Urothelium cell line (cell line): ENCODE measurements at places on chromosomes 16 and 17.

GRCh38 chr17:71919896-71920295 is 200.9 kb upstream of the SOX9 start:
- DNase-seq = no peak

DNA sequence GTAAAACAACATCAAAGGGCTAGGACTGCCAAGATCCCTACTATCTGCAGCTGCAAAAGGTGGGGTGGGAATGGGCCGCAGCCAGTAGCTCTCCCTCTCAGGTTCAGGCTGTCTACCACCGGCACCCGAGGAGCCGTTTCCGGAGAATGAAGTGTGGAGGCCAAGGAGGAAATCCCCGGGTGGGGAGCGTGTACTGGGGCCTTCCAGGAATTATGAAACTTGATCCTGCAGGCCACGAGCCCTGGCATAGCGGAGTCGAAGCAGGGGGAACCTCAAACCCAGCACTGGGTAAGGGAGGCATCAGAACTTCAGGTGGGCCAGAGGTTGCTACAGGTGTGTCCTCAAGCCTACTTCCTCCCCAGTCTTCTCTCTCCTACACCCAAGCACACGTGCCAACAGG is 5.1 kb downstream of the INPP5K start:
- no peak for DNase-seq

DNA sequence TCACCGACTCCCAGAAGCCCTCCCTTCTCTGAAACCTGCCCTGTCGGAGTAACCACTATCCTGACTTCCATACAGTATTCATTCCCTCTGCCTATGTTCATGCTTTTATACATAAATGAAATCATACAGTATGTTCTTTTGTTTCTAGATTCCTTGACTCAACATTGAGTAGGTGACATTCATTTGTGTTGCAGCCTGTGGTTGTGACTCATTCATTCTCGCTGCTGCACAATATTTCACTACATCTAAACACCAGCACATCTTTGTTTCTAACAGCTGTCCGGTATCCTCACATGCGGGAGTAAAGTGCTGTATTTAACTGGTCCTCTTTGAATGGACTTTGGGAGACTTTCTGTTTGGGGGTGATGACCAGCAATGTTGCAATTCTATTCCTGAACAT is 135.0 kb upstream of the FOXF1 start:
- peak; percentile 69 for DNase-seq

- DNase-seq = no peak
Observed at GRCh38 chr17:57350266-57350665, 93.9 kb downstream of the MSI2 start.

DNA sequence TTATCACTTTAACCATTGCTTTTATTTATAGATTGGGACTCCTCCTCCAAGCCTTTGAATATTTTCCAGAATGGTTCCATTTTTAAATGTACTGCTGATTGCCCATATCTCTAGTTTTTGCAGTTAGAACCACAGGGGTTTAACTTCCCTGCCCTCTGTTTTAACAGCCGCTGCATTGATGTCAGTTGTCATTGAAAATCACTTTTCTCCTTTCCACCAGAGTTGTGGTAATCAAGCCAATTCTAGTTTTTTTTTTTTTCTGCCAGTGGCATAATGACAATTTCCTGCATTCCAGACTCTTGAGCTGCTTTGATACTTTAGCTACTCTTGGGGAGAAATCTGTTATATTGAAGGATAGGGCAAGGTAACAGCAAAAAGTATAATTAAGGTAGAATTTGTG is 91.5 kb downstream of the HS3ST4 start:
- DNase-seq = no peak

- DNase-seq = no peak
Observed at GRCh38 chr16:51237861-51238378, 86.8 kb upstream of the SALL1 start.

DNA sequence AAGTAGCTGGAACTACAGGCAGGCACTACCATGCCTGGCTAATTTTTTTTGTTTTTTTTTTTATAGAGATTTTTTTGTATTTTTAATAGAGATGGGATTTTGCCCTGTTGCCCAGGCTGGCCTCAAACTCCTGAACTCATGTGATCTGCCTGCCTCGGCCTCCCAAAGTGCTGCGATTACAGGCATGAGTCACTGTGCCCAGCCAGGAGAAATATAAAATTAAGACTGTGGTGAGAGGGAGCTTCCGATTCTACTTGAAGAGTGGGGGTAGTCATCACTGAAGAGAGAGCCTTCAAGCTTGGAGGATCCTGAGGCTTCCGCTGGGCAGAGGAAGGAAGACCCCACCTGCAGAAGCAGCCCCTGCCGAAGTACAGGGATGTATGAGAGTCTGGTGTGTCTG is 34.4 kb upstream of the RGS9 start:
- DNase-seq = no peak

- no peak for DNase-seq
Observed at GRCh38 chr16:35174016-35174415, 1714.6 kb downstream of the TP53TG3F start.

- peak; percentile 36 for DNase-seq
Observed at GRCh38 chr16:85027958-85028684, 526 bp downstream of the KIAA0513 start.

- peak; percentile 79 for DNase-seq
Observed at GRCh38 chr17:82019690-82020571, 2.7 kb downstream of the CENPX start.

DNA sequence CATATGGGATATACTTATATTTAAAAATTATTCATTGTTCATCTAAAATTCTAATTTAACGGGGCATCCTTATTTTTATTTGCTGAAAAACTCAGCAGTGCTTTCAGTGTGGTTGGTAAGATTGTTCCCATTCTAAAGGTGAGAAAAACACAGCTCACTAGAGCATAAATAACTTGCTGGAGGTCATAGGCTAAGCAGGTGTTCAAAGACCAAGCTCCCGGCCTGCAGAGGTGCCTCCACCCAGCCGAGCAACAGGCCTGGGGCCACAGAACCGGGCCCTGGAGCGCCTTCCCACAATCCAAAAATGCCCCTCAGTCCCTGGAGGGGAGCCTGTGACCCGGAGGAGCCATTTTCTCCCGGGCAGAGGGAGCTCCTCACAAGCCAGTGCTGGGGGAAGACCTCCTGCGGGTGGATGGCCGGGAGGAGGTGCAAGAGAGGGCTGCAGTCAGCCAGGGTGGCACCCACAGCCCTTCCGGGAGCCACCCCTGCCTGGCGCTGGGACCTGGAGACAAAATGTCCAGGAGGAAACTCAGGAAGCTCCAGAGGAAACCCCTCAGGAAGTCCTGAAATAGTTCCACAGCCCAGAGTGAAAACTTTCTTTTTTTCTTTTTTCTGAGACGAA is 14.7 kb downstream of the ABR start:
- DNase-seq = no peak

DNA sequence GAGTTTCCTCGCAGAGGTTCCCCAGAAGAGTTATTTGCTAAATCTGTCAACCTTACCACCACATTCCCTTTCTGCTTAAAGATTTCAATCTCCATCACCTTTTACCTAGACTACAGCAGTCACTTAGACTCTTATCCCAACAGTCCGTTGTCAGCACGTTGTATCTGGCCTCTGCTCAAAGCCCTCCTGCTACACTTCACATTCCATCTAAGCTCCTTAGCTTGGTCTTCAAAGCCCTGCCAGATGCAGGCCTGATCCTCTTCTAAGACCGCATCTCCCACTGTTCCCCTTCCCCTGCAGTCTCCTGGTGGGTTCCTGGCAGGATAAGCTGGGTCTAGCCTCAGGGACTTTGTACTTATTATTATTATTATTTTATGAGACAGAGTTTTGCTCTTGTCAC is 10.3 kb upstream of the SRCAP start:
- no peak for DNase-seq

DNA sequence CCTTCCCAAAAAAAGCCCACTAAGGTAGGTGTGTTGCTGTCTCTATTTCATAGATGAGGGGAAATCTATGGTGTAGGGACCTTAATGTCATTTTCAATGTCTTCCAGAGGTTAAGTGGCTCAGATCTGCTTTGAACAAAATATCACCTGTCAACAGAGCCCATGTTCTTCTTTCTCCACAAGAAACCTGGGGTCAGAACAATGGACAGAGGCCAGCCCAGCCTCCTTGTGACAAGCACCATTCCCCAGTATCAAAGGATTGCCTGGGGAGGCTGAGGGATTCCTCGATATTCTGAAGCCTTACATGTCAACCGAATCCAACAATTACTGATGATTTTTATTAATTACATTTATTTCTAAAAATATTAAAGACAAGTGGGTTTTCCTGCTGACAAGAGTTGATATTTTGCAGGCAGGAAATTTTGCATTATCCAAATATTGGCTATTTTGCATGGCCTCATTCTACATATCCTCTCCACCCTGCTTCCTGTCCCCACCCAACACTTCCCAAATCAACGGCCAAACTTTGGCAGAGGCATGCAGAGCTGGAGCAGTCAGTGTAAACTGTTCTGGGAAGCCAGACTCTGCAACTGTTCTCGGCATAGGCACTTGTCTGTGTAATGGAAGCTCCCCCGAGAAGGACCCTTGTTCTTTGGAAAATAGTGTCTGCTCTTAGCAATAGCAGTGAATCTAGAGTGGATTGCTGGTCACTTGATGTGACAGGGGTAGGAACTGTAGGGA is 281.5 kb downstream of the HS3ST3A1 start:
- DNase-seq = no peak

DNA sequence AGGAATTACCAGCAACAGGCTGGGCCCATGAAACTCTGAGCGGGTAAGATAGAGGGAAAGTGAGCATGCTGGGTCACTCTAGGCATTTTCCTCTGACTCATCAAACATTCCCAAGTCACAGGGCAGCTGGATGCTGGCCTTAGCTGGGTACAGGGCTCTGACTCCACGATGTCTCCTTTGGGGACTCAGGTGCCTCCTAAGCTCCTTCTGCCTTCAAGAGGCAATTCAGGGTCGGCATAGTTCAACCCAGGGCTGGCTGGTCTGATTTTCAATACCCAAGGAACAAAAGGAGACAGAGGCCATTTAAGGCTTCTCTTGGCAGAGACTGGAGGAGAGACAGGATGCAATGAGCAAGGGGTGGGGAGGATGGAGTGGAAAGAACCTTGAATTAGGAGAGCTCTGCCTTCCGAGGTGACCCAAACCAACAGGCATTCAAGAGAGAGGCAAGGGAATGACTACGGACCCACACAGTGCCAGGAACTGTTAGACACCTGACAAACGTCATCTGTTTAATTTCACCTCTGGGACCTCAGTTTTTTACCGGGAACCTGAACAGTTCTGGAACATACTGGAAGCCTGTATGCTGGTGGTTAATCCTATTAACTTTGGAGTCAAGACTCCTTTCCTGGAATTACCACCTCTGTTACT is 910 bp downstream of the WBP2 start:
- DNase-seq = peak; percentile 72

DNA sequence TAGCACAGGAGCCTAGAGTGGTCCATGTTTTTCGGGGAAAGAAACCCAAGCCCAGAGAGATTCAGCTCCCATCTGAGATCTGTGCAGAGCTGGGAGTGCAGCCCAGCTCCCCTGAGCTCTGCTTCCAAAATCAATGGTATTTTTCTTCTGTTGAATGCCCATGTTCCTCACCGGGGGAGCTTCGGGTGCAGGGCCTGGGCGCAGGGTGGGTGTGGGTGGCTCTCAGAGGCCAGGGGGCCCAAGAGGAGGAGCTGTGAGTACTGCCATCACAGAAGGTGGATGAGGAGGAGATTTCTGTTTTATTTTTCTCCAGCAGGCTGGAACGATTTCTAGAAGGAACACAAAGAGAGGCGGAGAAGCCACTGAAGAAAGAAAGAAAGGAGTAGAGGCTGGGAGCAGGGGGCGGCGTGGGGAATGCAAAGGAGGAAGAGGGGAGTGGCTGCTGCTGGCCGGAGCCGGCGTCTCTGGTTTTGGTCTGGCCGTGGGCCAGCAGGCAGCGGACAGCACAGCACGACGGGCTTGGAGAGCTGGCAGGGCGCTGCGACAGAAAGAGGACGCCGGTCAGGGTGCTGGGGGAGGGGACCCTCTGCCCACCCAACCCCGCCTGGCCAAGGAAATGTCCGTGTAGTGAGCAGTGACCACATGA is 76.2 kb upstream of the KSR1 start:
- DNase-seq = peak; percentile 78

DNA sequence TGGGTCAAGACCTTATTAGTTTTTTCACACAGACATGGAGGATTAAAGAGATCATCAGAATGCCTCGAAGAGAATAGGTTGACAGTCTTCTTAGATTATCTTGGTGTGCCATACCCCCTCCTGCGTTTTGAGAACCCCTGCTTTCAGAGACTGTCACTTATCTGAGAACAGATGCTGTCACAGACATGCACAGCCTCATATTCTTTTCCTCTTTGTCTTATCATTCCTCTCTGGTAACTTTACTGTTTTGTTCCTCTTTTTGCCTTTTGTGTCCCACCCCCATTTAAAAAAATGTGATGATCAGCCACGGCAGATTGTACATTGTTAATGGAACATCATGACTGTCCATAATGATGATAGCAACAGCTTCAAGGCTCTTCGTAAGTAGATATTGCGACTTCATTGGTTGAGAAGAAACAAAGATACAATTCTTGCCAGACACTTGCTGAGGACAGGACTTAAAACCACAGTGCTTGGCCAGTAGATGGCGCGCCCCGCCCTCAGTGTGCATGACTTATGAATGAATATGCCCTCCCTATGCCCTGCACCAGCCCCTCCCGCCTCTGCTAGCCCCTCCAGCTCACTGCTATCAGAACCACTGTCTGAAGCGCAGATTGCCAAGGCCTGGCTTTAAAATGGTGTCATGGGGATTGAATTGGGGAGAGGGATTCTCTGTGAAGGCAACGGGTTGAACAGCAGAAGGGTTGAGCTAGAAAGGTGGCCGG is 2.6 kb upstream of the PITPNC1 start:
- DNase-seq = peak; percentile 88

DNA sequence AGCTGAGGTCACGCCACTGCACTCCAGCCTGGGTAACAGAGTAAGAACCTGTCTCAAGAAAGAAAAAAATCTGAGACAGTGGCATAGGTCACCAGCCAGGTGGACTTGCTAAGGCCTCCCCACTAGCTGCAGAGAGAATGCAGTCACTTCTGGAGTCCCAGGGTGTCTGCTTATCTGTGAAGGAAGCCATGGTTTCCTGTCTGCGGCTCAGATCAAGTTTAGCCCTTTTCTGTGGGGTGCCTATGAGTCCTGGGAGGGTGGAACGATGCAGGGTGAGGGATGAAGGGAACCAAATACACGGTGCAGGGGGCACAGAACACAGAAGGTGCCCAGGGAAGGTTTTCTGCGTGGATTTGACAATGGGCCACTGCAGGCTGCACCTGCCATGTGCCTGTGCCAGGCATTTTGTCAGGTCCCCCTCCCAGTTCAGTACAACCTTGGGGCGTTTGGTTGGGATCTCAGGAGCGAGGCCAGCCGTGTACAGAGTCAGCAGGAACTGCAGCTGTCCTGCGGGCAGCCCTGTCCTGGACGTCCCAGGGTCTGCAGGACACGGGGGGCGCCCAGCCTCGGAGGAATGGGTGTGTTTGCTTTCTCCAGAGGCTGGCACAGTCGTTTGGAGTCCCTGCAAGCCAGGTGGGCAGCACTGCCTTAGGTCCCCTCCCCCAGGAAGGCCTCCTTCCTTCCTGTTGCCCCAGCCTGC is 41.8 kb downstream of the RAB11FIP4 start:
- no peak for DNase-seq

- no peak for DNase-seq
Observed at GRCh38 chr17:16519021-16519420, 27.0 kb upstream of the LRRC75A start.
